ENCODE measurements at places on chromosomes 4 and X.

DNA sequence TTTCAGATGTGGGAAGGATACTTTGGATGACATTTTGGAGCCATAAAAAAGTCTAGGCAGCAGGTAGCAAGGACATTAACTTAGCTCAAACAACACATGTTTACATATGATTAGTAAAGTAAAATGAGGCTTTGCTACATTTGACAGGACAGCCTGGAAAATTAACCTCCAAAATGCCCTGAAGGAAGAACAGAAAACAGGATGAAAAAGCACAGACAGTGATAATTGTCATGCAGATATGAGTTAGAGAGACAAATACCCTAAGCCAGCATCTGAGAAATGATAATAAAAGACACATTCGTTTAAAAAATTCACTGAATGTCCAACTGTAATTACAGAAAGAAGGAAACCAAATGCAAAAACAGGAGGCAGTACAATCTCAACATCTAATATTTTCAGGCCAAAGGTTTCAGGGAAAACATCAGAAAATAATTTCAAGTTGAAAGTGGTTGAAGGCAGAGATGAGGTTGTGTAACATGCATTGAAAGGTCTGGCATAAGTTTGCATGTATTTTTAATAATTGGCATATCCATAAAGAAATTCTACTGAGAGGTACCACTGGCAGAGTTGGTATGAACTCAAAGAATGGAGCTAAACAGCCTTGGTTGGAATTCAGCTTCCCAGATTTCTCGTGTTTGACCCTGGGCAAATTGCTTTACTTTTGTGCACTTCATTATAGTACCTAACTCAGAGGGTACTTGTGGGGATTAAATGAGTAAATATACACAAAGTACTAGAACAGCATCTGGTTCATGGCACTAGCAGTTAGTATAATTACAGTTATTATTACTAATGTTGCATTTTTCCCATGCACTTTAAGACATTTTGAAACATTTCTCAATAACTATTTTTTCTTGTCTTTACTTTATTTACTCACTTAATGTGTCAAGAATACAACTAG lies 54.4 kb upstream of the MAP9 start:
- DNase-seq, result no peak

DNA sequence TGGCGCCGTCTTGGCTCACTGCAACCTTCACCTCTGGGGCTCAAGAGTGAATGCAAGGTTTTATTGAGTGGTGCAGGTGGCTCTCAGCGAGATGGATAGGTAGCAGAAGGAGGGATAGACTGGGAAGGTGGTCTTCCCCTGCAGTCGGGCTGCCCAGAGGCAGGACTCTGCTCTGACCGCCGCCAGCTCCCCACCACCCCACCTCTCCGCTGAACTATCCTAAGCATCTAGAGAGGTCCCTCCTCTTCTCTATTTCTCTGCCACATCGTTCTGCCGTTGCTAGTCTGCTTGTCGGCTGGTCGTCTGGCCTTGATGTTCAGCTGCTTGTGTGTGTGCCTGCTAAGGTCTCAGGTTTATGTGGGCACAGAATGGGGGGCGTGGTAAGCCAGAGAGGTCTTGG lies 54.5 kb upstream of the UGT2B15 start:
- no peak for DNase-seq

DNA sequence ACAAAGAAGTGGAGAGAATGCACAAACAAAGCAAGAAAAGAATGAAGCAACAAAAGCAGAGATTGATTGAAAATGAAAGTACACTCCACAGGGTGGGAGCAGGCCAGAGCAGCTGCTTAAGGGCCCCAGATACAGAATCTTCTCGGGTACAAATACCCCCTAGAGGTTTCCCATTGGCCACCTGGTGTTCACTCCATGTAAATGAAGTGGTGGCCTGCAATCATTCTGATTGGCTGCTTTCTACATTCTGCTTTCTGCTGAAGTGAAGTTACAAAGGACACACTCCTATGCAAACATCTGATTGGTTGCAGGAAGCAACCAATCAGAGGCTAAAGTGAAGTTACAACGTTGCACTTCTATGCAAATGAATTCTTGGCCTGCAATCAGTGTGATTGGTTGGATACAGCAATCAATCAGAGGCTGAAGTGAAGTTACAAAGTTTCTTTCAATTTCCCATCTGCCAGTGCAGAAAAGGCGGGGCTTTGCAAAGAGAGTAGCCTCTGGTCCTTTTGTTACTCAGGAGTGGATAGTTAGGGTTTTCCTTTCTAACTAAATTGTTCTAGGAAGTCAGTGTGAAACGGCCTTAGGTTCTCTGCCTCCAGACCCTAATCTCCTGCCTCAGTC lies 19.0 kb upstream of the GPC4 start:
- DNase-seq, result no peak

DNA sequence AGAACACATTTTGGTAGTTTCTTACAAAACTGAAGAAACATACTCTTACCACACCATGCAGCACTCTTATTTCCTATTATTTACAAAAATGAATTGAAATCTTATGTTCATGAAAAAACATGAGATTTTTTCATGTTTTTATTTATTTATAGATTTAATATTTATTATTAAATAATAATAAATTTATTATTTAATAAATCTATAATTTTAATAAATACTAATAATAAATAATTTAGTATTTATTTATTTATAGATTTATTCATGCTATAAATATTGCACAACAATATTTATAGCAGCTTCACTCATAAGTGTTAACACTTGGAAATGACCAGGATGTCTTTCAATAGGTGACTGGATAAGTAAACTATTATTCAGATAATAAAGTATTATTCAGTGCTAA lies 91.6 kb upstream of the CPXCR1 start:
- no peak for DNase-seq

DNA sequence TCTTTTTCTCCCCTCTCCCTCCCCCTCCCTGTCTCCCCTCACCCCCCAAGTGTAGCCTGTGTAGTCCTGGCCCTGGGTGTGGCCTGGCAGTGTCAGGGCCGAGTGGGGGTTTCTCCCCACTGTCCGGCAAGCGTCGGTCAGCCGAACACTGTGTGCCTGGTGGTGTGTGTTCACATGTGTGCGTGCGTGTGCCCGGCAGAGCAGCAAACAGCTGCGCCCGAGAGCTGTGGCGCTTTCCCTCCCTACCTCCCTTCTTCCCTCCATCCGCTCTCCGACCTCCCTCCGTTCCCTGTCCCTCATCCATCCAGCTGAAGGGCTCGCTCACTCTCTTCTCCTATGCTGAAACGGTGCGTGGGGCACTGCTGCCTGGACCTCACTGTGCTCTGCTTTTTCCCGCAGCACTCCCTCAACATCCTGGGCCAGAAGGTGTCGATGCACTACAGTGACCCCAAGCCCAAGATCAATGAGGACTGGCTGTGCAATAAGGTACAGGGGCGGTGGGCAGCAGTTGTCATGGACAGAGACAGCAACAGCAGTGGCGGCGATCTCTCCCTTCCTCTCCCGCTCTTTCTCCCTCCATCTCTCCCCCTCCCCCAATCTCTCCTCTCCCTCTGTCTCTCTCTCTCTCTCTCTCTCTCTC lies 17.4 kb upstream of the UBA1 start:
- no peak for DNase-seq

- no peak for DNase-seq
Measured at GRCh38 chr4:48047896-48048295, 31.3 kb downstream of the NIPAL1 start.

DNA sequence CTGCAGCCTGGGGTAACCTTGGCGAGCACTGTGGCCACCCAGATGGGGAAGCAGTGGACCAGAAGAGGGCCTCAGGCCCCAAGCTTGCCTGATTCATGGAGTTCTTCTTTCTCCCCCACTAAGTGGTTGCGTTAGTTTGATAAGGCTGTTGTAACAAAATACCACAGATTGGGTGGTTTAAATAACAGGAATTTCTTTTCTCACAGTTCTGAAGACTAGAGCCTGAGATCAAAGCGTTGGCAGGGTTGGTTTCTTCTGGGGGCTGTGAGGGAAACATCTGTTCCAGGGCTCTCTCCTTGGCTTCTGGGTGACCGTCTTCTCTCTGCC lies 105.7 kb upstream of the GATB start:
- no peak for DNase-seq

GRCh38 chr4:149498246-149498645 lies 317.4 kb downstream of the IQCM start:
- DNase-seq, result no peak

- no peak for DNase-seq
Measured at GRCh38 chr4:85842540-85842939, 367.6 kb downstream of the ARHGAP24 start.

- no peak for DNase-seq
Measured at GRCh38 chr4:182770996-182771514, 146.1 kb downstream of the DCTD start.

- DNase-seq, result no peak
Measured at GRCh38 chr4:185787926-185788679, 23.9 kb downstream of the SORBS2 start.

DNA sequence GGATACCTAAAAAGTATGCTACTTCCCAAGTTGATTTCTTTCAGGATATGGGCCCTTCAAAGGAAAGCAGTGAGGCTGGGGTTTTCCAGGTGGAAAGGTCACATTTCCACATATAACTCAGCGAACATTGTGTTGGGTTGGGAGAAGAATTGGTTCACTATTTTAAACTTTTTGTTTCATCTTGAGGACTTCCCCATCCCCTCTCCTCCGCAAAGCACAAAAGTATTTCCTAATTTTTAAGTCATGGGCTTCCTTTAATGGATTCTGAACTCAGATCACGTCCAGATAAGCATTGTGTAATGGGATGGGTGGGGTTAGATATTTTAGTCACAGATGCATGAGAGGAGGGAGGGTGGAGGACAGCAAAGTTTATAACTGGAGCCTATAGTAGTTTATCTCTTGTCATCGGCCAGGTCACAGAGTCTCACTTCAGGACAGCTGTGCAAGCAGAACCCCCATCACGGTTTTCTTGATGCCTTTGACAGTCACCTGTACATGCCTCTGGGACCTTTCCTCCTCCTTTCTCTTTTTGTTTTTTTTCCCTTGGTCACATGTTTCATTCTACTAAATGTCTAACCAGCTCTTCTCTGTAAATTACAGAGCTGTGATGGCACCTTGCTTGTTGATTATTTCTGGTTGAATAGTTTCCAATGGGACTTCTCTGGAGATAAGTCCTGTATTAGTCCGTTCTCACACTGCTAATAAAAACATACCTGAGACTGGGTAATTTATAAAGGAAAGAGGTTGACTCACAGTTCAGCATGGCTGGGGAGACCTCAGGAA lies 115.4 kb downstream of the PTTG2 start:
- no peak for DNase-seq

GRCh38 chr4:185559915-185560281 lies 24.6 kb upstream of the PDLIM3 start:
- no peak for DNase-seq

DNA sequence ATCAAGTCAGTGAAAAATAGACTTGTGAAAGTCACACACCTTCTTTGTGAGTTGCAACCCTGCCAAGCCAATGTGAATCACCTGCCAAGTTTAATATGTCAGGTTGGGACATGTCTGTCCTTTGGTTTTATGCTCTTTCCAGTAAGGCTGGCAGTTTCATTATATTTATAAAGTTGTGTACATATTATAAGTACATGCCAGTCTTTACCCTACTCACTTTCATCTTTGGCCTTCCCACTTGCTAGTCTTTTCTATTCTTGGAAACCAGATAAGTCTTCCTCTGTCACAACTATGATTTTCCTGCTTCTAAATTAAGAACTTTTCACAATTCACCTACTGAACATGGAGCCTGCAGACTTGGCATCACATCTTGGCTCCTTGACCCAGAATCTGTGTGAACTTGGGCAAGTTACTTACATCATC lies 680.7 kb upstream of the BOD1L1 start:
- no peak for DNase-seq

DNA sequence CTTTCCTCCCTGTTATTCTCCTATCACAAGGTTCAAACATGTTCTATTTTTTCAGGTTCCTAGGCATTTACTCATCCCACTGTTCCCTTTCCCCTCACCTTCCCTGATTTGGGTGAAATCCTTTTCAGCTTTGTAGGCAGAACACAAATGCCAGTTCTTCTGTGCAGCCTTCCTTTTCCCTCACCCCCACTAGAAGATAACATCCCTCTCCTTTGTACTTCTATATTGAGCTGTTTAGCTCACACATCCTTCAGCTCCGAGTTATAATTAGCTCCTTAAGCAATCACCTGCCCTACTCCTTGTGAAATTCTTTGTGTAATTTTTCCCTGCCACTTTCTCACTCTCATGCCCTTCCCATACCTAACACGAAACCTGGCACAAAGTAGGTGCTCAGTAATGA lies 240.9 kb downstream of the AR start:
- no peak for DNase-seq

DNA sequence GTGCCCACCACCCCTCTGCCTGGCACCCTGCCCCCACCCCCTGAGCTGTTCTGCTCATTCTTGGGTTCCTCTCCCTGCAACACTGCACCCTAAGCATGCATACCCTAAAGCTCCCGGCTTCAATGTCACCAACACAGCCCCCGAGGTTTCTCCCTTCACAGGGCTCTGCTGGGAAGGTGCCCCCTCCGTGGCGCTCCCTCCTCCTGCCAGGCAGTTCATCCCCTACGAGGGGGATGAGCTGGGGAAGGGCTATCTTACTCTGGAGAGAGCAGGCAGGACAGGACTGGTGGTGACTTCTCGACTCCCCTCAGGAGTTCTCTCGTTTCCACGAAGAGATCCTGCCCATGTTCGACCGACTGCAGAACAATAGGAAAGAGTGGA lies 6.5 kb downstream of the ATP5ME start:
- DNase-seq, result no peak

- no peak for DNase-seq
Measured at GRCh38 chrX:139881130-139881529, 51.7 kb downstream of the ATP11C start.

GRCh38 chr4:121817006-121817405 lies 6.7 kb downstream of the CCNA2 start:
- DNase-seq, result no peak

DNA sequence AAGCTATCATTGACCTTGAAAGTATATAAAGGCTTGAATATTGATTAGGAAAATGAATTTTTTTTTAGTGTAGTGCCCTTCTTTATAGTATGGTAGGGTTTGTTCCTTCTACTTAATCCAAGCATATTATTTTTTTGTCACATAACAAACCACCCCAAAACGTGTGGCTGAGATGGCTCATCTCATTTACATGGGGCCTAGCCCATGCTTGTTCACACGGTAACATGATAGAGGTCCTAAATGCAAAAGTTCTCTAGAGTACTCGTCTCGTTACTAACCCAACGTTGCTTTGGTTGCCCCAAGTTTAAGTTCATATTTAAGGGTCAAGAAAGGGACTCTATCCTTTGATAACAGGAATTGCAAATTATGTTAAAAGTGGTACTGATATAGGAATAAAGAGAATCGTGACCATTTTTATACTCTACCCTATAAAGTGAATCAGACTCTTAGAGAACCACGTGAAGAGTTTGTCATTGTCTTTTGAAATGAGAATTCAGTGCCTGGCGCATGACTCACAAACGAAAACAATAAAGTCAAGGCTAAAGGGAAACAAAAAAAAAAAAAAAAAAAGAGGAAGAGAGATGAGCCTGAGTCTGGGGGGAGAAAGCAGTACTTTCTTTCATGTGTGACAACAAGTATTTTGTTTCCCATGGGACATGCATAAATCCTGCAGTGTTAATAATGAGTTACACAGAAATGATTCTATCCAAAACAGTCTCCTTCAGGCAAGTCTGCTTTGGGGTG lies 402.8 kb upstream of the NWD2 start:
- DNase-seq, result no peak
